ENCODE measurements at places on chromosomes 6 and 20.

- DNase-seq, result no peak
These were observed 22.3 kb downstream of the PPP1R16B start for GRCh38 chr20:38827770-38828281.

DNA sequence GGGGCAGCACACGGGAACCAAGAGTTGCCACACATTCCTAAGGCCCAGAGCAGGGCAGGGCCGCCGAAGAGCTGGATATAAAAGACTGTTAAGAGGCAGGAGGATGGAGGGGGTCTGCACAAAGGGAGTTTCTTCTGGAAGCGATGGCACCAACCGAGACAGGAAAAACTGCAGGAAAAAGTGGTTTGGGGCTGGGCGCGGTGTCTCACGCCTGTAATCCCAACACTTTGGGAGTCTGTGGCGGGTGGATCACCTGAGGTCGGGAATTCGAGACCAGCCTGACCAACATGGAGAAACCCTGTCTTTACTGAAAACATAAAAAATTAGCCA lies 41.8 kb downstream of the SSR1 start:
- no peak for DNase-seq

DNA sequence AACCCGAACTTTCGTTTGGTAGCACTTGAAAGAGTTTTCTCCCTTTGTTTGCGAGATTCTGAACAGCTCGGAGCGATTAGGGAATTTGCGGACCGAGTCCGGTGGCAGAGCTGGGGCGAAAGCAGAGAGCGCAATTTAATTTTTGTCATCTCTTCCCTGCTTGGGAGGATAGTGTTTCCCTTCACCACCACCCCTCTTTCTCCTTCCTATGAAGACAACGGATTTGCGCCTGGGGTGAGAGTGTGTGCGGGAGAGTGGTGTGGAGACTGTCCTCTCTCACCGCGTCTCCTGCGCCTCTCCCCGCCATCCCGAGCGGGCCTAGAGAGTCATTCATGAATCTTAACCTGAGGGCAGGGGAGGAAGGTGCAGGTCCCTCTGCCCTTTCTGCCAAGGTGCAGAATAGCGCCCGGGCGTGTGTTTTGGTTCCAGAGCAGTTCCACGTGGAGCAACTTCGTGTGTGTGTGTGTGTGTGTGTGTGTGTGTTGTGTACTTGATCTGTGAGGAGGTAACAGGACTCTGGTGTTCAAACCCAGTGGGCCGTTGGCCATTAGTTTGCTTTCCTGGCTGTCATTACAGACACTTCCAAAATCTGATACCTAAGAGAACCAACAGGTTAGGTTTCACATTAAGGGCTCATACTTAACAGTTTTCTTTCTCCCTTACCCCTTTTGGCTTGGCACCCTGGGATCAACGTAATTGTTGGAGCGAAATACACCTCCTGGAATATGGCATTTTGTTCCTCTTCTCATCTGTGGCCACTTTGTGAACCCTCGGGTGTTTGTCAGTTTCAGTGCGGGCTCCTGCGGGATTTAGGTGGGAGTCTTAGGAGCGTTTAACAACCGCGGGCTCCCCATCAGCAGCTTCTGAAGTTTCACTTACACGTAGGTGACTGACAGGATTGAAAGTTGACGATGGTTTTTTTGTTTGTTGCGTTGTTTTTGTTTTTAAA lies 1.8 kb downstream of the EYA4 start:
- DNase-seq, result no peak

- DNase-seq, result no peak
These were observed 126.2 kb upstream of the SSTR4 start for GRCh38 chr20:22908944-22909343.

GRCh38 chr20:57393321-57394120 lies 2.3 kb downstream of the RBM38 start:
- no peak for DNase-seq

Data from CD4-positive, alpha-beta T cell treated with Interleukin-6 for 4 hours (primary cell).